ENCODE measurements at places on chromosomes 5 and 9. TPM values are rescaled to one million over a fixed set of nuclear protein-coding genes. Genes with fewer than 3 reads are reported as not detected.

SMIM33 gene
- polyA plus RNA-seq: not detected

CCNI2 gene
- 1.1 TPM for polyA plus RNA-seq

PCDHB16 gene
- 0.73 TPM for polyA plus RNA-seq

CBY3 gene
- polyA plus RNA-seq: 0.38 TPM

FOXD1 gene
- not detected for polyA plus RNA-seq

GRCh38 chr5:124677374-124678351 is 68.8 kb downstream of the ZNF608 start:
- H3K36me3 ChIP-seq: no peaks in the 10 kb centered on the region
- no peaks in the 10 kb centered on the region for H3K27me3 ChIP-seq
- peaks cover 56% of the 10 kb centered on the region for H3K4me1 ChIP-seq
- DNase-seq: no peak
- H3K27ac ChIP-seq: no peak overlapping the region

DNA sequence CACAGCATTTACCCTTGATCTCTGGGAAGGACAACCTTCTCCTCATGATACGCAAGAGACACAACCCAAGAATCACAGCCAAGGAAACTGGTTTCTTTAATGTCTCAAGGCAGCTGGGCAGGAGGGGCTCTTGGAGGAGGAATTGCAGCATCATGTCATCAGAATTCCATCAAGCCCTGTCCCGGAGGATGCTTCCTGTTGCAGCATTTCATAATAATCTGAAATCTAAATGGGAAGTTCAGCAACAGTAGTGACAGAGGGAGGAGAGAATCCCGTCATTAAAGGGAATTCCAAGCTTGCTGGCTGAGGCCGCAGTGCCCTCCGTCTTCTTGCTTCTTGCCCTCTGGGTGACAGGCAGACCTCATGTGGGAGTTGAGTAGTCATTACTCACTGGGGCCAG is 192.7 kb downstream of the TENT4A start:
- no peak overlapping the region for H3K27ac ChIP-seq
- DNase-seq: no peak
- H3K4me3 ChIP-seq: no peak overlapping the region
- no peaks in the 10 kb centered on the region for H3K36me3 ChIP-seq

DNA sequence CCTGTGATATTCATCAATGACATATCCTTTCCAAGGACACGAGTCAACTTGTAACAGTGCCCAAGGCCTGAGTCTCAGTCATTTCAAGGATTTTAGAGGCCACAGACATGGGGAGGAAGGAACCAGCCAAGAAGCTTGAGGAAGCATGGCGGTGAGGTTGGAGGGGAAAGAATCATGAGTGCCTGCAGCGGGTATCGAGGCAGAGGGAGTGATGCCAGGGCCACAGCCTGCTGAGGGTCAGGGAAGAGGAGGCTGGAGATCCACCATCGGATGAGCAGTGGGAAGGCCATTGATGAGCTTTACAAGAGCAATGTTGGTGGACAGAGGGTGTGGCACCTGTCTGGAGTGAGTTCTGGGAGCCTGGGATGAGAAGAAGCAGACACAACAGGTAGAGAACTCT is 88.5 kb upstream of the IER5L start:
- H3K27me3 ChIP-seq: no peaks in the 10 kb centered on the region
- no peak overlapping the region for H3K4me3 ChIP-seq
- no peak overlapping the region for H3K27ac ChIP-seq

DNA sequence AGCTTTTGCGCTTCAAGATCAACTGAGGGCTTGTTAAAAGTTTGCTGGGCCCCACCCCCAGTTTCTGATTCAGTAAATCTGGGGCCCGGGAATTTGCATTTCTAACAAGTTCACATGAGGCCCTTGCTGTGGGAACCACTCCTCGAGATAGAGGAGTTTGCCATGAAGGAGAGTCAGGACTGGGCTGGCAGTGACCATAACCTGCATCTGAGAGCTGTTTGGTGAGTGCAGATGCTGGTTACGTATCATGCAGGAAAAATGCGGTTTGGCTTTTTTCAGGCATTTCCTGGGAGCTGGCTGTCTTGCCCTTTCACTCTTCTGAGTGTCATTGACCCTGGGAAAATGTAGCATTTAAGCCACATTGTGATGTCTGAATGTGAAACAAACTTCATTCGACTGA is 9.4 kb upstream of the ANGPTL2 start:
- H3K4me3 ChIP-seq: no peak overlapping the region
- no peaks in the 10 kb centered on the region for H3K36me3 ChIP-seq
- no peak overlapping the region for H3K27ac ChIP-seq

DNA sequence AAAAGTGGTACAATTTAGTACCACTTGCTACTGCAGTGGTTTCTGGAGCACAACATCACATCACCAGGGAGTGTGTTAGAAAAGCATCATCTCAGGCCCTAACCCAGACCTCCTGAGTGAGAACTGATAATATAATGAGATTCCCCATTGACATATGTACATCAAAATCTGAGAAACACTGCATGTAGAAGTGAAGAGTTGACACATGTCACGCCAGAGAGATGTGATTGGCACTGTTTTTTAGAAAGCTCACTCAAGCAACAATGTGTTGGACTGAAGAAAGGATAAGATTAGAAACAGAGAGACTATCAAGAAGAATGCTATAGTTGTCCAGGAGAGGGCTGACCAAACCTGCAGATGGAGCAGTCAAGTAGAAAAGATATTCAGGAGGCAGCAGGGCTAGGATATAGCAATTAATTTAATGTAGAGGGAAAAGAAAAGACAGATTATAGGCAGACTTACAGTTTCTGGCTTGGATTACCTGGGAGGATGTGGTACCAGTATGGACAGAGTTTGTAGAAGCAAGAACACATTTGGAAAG is 324.4 kb upstream of the ADAMTSL1 start:
- no peaks in the 10 kb centered on the region for H3K4me1 ChIP-seq
- no peak overlapping the region for H3K27ac ChIP-seq
- no peaks in the 10 kb centered on the region for H3K27me3 ChIP-seq

GRCh38 chr9:35487081-35487480 is 2.8 kb upstream of the RUSC2 start:
- peaks cover 7% of the 10 kb centered on the region for H3K4me1 ChIP-seq
- no peak for DNase-seq
- no peak overlapping the region for H3K4me3 ChIP-seq
- no peaks in the 10 kb centered on the region for H3K36me3 ChIP-seq

DNA sequence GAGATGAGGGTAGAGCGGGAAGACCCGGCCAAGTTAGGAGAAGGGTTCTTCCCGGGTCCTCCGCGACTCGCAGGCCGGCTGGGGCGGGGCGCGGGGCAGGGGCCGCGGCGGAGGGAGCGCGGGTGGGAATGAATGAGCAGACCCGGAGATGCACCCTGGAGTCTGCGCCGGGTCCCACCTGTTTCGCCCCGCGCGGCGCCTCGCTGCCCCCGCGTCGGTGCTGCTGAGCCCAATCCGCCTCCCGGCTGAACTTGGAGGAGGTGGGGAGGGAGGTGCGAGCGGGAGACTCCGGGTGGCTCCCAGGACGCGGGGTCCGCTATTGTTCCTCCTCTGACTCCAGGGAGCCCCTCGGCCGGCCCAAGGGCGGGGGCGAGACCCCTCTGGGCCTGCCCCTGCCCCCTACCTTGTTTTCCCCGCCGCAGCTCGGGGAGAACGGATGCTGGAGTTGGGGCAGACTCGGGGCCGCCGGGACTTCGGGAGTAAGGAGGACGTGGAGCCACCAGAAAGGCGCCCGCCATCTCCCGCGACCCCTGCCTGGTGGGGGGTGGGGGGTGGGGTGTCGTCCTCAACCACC is 659 bp downstream of the RAI14 start:
- peaks cover 53% of the 10 kb centered on the region for H3K4me1 ChIP-seq
- no peaks in the 10 kb centered on the region for H3K27me3 ChIP-seq
- H3K4me3 ChIP-seq: peak overlapping the region; percentile 91
- peaks cover 4% of the 10 kb centered on the region for H3K36me3 ChIP-seq

DNA sequence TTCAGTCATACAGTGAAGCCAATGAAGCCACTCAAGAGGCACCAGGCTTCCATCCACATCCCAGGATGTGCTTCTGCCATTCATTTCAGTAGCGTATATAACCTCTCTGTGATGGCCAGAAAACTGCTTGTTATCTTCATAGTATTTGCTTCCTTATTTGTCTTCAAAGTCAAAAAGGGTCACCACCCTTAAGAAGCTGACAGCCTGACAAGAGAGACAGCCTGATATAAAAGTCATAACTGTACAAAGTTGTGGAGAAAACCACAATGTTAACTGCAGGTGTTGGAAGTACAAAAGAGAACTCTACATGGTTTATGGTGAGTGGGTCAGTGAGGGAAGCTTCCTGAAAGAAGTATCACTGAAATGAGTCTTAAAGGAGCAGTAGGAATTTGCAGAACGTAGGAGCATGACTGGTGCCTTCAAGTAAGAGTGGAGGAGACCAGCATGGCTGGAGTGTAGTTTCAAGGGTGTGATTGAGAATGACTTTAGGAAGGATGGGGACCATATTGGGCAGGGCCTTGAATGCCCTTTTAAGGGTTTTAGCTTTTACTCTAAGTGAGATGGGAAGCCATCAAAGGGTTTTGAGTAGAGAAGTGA is 33.7 kb downstream of the NIM1K start:
- H3K27me3 ChIP-seq: no peaks in the 10 kb centered on the region
- H3K27ac ChIP-seq: no peak overlapping the region
- H3K4me1 ChIP-seq: no peaks in the 10 kb centered on the region

- DNase-seq: no peak
- no peak overlapping the region for H3K27ac ChIP-seq
Measured at GRCh38 chr5:32785611-32786254, 74.6 kb downstream of the NPR3 start.

- H3K4me3 ChIP-seq: no peak overlapping the region
- no peaks in the 10 kb centered on the region for H3K4me1 ChIP-seq
- no peaks in the 10 kb centered on the region for H3K36me3 ChIP-seq
- no peak for DNase-seq
- H3K27ac ChIP-seq: no peak overlapping the region
- no peaks in the 10 kb centered on the region for H3K27me3 ChIP-seq
Measured at GRCh38 chr5:173191561-173191960, 43.4 kb downstream of the NKX2-5 start.

- no peak overlapping the region for H3K4me3 ChIP-seq
- no peaks in the 10 kb centered on the region for H3K4me1 ChIP-seq
- H3K27ac ChIP-seq: no peak overlapping the region
- H3K27me3 ChIP-seq: no peaks in the 10 kb centered on the region
- no peak for DNase-seq
Measured at GRCh38 chr5:68141494-68141893, 74.1 kb upstream of the PIK3R1 start.

DNA sequence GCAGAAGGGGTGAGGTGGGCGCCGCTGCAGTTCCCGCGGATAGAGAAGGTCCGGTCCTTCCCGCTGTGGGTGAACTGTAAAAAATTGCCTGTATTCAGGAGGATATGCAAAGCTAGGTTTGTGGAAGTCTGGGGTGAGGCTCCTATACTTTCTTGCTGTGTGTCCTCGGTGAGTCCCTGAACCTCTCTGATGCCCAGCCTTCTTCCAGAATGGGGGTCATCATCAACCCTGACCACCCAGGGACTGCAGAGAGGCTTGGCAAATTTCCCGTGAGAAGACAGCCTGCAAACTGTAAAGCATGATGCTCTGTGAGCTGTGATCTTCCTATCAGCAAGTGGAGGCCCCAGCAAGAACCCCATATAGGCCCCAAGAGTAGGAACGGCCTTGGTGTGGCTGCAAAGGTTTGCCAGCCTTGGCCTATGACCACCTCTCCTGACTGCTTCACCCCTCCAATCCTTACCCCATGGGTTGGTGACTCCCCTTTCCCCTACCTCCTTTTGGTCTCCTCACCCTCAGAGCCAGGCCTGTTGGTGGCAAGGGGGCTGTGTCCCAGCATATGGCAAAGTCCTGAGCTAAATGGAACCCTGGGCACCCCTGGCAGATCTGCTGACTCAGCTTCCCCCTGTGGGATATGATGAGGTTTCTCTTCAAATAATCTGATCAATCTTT is 760 bp downstream of the ALDH1B1 start:
- H3K4me3 ChIP-seq: peak overlapping the region; percentile 95
- peak; percentile 16 for DNase-seq
- no peak overlapping the region for H3K27ac ChIP-seq
- peaks cover 7% of the 10 kb centered on the region for H3K36me3 ChIP-seq
- H3K27me3 ChIP-seq: no peaks in the 10 kb centered on the region

GRCh38 chr5:94027145-94027544 is 285.7 kb upstream of the POU5F2 start:
- DNase-seq: no peak
- H3K4me1 ChIP-seq: no peaks in the 10 kb centered on the region
- no peak overlapping the region for H3K27ac ChIP-seq
- H3K36me3 ChIP-seq: no peaks in the 10 kb centered on the region

- H3K4me1 ChIP-seq: no peaks in the 10 kb centered on the region
- H3K36me3 ChIP-seq: peaks cover 42% of the 10 kb centered on the region
- no peak for DNase-seq
Measured at GRCh38 chr9:127793093-127793708, 7.4 kb downstream of the CDK9 start.

DNA sequence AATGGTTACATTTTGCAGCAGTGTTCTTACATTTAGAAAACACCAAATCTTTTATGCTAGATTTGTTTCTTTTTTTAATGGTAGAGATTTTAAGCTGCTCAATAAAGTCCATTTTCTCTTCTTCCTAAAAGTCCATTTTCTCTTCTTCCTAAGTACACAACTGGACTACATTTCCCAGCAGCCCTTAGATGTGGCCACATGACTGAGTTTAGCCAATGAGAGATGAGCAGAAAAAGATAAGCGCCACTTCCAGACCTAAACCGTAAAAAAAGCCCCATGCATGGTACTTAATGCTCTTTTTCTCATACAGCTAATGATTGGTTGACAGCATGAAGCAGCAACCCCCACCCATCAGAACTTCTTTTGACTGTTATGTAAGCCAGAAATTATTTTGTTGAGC is 206.7 kb downstream of the FAM114A2 start:
- H3K4me1 ChIP-seq: peaks cover 15% of the 10 kb centered on the region
- no peak overlapping the region for H3K27ac ChIP-seq
- no peak overlapping the region for H3K4me3 ChIP-seq

DNA sequence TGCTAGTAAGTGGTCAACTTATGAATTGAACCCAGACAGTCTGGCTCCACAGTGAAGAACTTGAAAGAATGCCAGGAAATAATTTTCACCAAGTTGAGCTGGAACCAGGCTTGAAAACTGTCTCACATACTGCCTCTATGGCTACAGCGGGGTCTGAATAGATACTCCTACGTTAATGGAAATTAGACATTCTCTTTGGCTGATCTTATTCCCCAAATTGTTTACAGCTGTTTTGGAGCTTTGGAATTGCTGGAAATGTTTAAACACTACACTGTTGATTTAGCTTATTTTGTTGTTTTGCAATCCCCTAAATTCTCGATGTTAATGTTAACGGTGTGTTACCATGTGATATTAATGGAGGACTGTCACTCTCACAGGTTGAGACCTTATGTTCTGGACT is 146.4 kb downstream of the FBXL7 start:
- no peak overlapping the region for H3K4me3 ChIP-seq
- no peaks in the 10 kb centered on the region for H3K36me3 ChIP-seq
- H3K4me1 ChIP-seq: peaks cover 29% of the 10 kb centered on the region
- H3K27ac ChIP-seq: no peak overlapping the region
- H3K27me3 ChIP-seq: no peaks in the 10 kb centered on the region

GRCh38 chr5:125634216-125634835 is 788.9 kb upstream of the GRAMD2B start:
- H3K36me3 ChIP-seq: no peaks in the 10 kb centered on the region
- H3K27ac ChIP-seq: no peak overlapping the region
- no peaks in the 10 kb centered on the region for H3K4me1 ChIP-seq
- no peaks in the 10 kb centered on the region for H3K27me3 ChIP-seq
- H3K4me3 ChIP-seq: no peak overlapping the region

Data from GM23338 (cell line).